CD4-positive, alpha-beta T cell treated with Interferon alpha-2 for 1 hour (primary cell): ENCODE measurements at places on chromosomes 13 and 19.

DNA sequence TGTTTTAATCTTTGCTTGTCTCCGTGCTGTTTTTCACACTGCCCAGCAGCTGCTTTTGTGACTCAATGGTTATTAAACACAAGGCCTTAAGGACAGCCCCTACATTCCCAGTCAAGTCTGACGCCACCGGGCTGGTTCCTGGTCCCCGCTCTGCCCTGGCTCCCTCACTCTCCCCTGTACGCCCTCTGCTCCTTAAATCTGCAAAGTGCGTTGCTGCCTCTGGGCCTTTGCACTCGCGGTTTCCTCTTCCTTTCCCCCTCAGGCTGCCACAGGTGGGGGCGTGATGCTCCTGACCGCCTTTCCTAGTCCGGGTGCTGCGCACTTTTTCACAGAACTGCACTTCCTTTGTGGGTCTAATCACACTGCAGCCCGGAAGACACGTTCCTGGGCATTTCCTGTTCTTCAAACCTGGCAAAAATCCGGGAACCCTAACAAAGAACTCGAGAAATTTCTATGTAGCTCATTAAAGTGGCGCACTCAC, 25.6 kb downstream of the NOSIP start:
- DNase-seq: peak; percentile 74

DNA sequence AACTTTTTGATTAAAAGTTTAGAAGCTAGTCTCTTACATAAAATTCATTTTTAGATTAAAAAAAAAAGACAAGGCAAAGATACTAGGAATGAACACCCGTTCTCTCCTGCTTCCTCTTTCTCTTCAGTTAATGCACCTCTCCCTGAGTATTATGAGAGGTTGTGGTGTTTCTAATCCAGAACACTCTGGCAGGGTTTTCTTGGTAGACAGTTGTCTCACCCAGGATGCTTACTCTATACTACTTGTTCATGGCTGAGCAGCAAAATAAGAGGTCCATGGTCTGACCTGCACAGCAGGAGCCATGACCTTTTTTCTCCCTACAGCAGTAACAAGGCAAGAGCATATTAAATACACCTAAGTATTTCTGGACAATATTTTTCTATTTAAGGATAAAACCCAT, 62.0 kb downstream of the MICU2 start:
- DNase-seq: no peak

GRCh38 chr13:50951366-50951765, 41.8 kb downstream of the RNASEH2B start:
- no peak for DNase-seq

DNA sequence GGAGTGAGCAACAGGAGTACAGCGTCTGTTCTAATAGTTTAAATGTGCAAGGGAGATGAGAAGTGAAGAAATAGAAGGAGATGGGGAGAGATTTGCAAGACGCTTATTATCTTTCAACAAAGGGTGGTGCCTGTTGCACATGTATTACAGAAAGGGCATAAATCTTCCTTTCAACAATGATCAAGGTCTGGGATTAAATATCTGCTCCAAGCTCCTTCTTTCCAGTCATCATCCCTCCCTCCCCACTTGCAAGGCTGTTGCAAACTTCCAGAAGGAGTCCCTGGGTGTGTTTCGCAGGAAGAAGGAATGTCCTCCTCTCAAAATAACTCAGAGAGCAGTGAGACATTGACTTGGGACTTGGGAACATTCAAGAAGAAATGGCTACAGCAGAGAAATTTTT, 63.5 kb upstream of the MYCBP2 start:
- no peak for DNase-seq

- DNase-seq: no peak
Measured at GRCh38 chr13:80486402-80486801, 145.5 kb upstream of the SPRY2 start.

GRCh38 chr19:10748927-10749434, 31.1 kb downstream of the DNM2 start:
- no peak for DNase-seq

- no peak for DNase-seq
Measured at GRCh38 chr19:46660551-46661019, 397 bp downstream of the DACT3 start.

DNA sequence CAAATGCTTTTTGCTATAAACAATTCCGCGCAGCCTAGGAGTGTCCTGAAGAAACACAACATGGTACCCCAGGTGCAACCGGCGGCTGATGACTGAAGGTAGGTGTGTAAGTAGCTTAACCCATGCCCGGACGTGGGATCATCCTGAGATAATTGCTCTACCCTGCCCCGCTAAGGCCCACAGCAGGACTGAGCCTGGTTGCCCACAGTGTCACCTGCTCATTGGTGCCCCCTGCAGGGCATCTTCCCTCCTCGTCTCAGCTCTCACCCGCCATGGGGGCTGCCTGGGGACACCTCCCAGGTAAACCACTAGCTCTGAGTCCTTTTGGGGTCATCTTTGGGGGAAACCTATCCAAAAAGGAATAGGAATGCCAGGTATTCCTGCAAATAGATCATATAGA, 22.3 kb downstream of the TMEM161A start:
- peak; percentile 54 for DNase-seq

GRCh38 chr19:52270266-52270885, 989 bp downstream of the ZNF766 start:
- DNase-seq: no peak

- DNase-seq: no peak
Measured at GRCh38 chr13:94232161-94232950, 247.1 kb downstream of the DCT start.

- DNase-seq: no peak
Measured at GRCh38 chr19:51001515-51001914, at the start of gene KLK8. KLK8 (minus strand) TSS chr19:51001604; CDS start chr19:51001167, 437 bp downstream.

DNA sequence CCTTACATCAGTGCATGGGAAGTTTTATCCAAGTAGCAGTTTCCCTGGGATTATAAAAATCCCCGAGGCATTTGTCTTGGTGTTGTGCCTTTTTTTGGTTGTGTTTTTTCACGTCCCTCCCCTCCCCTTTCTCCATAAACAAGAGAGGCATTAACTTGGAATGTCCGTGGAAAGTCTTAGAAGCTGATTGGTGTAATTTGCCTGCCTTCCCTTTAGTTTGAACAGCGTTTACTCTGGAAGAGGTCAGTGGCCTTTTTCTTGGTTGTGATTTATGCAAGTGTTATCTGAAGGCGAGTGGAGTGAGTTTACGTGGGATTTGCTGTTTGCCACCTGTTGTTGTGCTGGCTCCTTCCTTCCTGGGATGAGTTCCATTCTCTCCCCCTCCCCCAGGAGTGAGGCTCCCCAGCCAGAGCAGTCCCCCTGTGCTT, 7.2 kb downstream of the ACTN4 start:
- DNase-seq: no peak

GRCh38 chr19:1106841-1107660, 3.3 kb downstream of the GPX4 start:
- DNase-seq: no peak

GRCh38 chr13:65843314-65843731, 1386.8 kb downstream of the PCDH9 start:
- no peak for DNase-seq

- DNase-seq: peak; percentile 44
Measured at GRCh38 chr13:19862481-19863313, 752 bp downstream of the ZMYM5 start.

GRCh38 chr19:46610851-46611770, 10.0 kb downstream of the CALM3 start:
- DNase-seq: peak; percentile 61

- DNase-seq: peak; percentile 72
Measured at GRCh38 chr19:2051773-2052704, 995 bp upstream of the MKNK2 start.

- DNase-seq: no peak
Measured at GRCh38 chr19:35949131-35949530, 13.0 kb downstream of the LRFN3 start.

- no peak for DNase-seq
Measured at GRCh38 chr13:40241125-40241798, 425.2 kb downstream of the FOXO1 start.

- DNase-seq: peak; percentile 90
Measured at GRCh38 chr13:100588331-100589177, at the start of gene GGACT. GGACT (minus strand) TSS chr13:100588789; CDS start chr13:100532591, 56,198 bp downstream.

DNA sequence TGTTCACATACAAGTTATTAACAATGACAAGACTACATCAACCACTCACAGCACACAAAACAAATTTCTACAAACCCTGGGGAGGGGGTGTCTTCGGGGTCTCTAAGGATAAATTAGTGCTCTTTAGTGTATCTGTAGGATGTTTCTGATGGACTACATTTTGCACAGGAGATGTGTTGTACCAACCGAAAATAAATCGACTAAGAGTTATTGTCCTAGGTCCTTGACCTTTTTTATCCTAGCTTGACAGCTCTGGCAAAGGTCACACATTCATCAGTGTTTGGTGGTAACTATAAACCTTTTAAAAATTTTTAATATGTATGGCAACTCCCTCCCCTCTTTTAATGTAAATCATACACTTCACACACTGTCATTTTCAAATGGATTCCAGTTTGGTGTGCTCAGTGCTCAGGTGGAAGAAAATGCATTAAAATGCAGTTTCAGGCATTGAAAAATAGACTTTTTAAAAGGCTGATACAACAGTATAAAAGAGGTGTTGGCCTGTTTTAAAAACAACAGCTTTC, 7.7 kb downstream of the ZIC5 start:
- DNase-seq: no peak

DNA sequence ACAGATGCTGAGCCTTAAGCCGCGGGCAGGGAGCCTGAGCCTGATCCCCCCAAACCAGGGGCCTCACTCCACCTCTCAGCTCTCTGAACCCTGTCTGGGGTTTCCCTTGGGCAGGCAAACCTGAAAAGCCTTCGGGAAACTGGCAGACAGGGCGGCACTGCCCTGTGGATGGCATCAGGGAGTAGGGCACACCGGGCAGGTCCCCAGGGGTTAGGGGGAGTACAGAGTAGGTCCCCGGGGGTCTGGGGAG, 9.7 kb downstream of the MKNK2 start:
- DNase-seq: no peak

- no peak for DNase-seq
Measured at GRCh38 chr19:47272448-47273312, 2.0 kb upstream of the INAFM1 start.

DNA sequence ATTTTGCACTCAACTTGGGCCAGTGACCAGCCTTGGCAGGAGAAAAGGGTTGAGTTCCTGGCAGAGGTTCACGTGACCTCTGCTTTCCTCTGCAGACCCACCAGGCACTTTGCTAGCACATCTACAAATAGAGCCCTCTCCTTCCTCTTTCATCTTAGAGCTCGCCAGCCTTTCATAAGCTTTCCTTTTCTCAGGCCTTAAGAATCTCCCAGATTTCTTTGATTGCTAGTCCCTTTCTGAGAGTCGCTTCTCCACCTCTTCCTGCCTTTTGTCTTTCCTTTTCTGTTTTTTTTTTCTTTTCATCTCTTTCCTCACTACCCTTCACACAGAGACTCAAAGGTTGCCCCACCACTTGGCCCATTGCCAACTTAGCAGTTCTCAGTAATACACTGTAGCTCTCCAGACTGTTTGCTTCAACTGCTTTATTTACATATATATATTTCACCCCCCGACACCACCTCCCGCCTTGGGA, 375.7 kb upstream of the SPRY2 start:
- no peak for DNase-seq

GRCh38 chr13:37345391-37345790, 239.9 kb upstream of the CSNK1A1L start:
- no peak for DNase-seq

DNA sequence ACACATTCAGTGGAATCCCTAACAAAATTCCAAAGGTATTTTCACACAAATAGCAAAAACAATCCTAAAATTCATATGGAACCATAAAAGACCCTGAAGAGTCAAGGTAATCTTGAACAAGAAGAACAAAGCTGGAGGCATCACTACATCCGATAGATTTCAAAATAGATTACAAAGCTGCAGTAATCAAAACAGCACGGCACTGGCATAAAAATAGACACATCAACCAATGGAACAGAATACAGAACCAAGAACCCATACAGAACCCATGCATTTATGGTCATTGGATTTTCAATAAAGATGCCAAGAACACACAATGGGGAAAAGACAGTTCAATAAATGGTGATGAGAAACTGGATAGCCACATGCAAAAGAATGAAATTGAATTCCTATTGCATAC, 32.5 kb downstream of the ZNF566 start:
- DNase-seq: no peak

DNA sequence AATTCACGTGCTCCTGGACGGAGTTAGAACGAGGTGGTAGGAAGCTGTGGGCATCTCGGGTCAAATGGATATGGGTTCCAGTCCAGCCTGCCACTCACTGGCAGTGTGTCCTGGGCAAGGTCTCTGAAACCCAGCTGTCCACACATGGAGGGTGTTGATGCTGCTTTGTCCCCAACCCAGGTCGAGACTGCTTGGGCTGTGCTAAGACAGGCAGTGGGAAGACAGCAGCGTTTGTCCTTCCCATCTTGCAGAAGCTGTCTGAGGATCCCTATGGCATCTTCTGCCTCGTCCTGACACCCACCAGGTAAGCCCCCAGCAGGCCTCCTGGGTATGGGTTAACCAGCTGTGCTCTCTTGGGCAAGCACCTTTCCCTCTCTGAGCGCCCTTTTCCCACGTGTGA, 885 bp downstream of the DDX49 start:
- DNase-seq: no peak

DNA sequence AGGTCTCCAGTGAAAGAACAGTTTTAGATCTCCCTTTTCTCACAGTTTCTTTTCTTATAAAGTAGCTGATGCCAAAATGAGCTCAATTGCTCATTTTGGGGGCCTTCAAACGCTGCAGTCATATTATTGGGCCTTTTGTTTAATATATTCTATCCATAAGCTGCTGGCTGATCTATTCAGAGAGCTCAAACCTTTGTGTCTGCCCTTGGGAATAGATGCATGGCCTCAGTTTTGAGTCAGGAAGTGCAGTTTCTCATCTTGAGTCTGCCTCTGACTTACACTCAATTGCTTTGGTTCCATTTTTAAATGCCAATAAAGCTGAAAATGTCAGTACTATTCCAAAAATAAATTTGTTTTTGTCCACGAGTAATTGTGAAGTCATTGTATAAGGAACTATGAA, 468.9 kb downstream of the KLF12 start:
- no peak for DNase-seq

DNA sequence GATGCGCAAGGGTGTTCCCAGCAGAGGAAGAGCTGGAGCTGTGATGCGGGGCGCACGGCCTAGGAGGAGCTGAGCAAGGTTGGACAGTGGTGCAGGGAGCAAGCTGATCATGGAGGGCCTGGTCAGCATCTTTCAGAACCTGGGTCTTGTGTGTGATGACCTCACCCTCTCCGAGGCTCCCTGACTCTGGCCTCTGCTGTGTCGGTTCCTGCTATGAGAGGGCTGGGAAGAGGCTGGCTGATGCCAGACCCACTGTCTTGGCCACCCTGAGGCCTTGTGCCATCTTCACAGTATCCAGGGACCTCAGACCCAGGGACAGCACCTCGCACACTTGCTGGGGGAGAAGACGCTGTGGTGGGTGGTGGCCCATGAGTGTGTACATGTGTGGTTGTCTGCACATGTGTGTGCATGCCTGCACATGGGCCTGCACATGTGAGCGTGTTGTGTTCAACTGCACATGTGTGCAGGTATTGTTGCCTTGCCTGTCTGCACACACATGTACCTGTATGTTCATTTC, 16.5 kb upstream of the C13orf46 start:
- DNase-seq: no peak

GRCh38 chr19:51471527-51471926, 6.8 kb upstream of the CEACAM18 start:
- DNase-seq: no peak
